ENCODE measurements at places on chromosomes 3 and 15.
A peak's percentile ranks its signal among the peaks of the same experiment; 100 is the strongest.

DNA sequence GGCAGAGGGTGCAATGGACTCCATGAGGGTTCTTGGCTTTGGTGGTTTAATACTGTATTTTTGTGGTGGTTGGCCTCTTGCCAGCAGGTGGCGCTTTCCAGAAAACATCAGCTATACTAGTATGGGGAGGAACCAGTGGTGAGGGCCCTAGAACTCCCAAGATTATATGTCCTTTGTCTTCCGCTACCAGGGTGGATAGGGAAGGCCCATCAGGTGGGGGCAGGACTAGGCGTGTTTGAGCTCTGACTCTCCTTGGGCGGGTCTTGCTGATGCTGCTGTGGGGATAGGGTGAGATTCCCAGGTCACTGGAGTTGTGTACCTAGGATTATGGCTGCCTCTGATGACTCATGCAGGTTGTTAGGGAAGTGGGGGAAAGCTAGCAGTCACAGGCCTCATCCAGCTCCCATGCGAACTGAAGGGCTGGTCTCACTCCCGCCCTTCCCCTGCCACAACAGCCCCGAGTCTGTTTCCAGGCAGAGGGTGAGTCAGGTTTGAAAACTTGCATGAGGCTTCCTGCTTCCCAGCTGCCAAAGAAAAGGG lies 357.7 kb downstream of the OTOL1 start:
- no peak for DNase-seq

DNA sequence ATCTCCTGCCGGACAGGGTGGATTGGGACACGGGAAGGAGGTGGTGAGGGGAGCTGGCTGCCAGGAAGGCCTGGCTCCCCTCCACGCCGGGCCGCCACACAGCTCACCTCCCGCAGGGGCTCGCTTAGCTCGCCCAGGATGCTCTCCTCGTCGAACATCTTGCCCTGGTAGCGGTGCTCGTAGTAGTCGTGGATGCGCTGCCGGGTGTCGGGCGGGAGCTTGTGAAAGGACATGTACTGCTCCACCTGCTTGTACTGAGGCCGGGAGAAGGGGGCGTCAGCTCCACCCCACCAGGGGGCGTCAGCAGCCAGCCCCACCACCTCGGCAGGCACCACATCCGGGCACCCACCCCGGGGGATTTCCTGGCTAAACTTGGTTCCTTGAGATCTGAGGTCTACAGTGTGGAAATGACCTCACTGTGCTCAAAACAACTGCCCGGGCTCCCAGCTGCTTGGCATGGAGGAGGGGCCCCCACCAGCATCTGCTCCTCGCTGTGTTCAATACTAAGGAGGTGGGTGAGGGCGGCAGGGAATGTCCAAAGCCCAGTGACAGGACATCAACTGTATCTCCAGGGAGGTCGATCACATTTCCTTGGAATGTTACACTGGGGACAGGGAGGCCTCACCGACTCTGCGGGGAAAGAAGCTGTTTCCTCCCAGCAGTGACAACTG lies 43.4 kb downstream of the HCN4 start:
- DNase-seq: no peak

GRCh38 chr3:193378706-193379105 lies at the start of gene ATP13A5:
Gene ATP13A5 (minus strand): TSS chr3:193378753. CDS start chr3:193378725, 28 bp downstream.
- no peak for DNase-seq

- DNase-seq: no peak
These were observed 39.4 kb downstream of the AMOTL2 start for GRCh38 chr3:134334901-134335280.

DNA sequence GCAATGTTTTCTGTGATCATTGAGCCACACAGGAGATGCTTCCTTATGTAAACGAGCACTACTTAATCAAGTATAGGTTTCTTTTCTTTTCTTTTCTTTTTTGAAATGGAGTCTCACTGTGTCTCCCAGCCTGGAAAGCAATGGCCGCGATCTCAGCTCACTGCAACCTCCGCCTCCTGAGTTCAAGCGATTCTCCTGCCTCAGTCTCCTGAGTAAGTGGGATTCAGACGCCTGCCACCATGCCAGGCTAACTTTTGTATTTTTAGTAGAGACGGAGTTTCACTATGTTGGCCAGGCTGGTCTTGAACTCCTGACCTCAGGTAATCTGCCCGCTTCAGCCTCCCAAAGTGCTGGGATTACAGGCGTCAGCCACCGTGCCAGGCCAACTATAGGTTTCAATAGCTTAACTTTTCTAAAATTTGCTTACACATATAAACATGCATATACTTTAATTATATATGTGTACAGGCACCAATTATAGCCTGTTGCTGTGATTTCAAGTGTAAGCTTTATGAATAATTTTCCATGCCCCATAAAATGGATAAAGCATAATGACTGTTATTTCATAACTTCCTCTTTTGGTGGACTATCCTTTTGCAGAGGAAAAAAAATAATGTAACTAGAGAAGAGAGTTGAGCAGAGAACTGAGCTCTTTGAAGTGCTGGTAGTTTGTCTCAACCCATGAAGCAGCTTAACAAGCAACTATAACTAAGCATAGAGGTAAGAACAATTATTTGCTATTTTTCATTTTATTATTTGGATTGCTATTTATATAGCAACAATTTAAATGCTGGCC lies 24.8 kb upstream of the MBNL1 start:
- DNase-seq: no peak

DNA sequence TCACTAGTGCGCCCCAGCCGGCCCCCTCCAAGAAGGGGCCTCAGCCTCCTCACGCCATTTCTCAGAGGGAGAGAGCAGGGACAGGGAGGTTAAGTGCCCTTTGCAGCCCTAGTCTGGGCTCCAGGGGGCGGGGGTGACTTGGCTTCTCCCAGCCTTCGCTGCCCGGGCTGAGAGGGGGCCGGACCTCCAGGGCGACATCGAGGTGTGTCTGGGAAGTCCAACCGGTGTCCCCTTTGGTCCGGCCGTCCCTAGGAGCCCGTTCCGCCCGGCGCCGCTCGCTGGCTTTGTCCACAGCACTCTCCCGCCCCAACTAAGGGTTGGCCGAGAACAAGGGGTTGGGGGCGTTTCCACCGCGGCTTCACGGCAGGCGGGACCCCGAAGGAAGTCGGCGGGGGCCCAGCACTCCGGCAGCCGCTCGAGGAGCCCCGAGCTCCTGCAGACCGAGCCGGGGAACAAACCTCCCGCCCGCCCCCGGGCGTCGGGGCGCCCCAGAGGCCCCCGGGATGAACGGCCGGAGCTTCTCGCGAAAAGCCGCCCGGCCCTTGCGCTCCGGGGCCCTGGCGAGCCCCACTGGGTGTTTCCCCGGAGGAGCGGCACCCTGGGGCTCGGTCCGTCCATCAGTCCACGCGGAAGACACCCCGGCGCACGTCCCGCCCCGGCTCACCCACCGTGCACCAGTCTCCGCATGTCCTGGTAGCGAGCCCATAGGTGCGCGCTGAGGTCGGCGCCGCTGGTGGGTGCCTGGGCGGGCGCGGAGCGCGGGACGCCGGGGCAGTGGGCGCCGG lies 627 bp downstream of the NT5DC2 start:
- no peak for DNase-seq

DNA sequence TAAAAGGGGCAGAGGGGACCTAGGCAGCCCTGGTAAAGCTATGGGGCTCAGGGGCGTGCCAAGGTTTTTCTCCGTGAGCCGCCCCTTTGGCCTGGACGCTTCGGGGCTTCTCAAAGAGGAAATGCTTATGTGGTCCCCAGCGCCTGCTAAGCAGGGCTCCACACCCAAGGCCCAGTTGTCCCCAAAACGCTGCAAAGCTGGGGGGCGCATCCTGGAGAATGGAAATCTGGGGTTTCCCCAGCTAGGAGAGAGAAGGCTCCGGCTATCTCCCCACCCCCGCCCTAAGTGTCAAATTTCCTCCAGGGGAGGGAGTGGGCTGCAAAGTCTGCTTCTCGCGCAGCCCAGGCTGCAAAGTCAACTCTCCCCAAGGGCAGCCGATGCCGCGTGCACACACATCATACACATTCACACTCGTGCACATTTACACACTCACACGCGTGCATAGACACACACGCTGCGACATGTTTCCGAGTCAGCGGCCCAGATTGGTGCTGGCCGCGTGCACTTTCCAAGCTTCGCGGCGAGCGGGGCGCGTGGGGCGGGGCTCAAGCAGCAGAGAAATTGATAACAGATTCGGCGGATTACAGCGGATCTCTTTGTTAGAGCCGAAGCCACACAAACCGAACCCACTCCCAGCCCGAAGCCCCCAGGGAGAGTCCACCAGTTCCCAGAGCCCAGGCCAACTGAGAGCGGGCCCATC lies 4.5 kb downstream of the WNT5A start:
- DNase-seq: no peak

GRCh38 chr3:75237477-75237876 lies 426.7 kb upstream of the FRG2C start:
- DNase-seq: no peak

DNA sequence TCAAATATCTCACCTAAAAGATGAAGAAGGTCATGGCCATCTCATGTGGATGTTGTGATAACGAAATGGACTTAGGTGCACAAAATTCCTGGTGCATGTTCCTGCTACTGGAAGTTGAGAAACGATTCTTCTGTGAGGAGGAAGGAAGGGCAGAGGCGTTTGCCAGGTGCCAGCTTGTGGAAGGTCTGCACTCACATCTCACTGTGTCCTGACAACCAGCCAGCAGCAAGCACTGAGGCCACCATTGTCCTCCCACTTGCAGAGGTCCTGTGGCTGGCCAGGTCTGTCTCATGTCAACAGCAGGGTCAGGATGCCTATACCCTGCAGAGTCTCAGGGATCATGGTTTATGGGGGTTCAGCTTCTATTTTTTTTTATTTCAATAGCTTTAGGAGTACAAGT lies 3.7 kb downstream of the FAM240A start:
- DNase-seq: no peak

GRCh38 chr3:69539134-69539533 lies 153.2 kb upstream of the FRMD4B start:
- DNase-seq: no peak

- DNase-seq: no peak
These were observed 60.3 kb upstream of the MBNL1 start for GRCh38 chr3:152208439-152208838.

DNA sequence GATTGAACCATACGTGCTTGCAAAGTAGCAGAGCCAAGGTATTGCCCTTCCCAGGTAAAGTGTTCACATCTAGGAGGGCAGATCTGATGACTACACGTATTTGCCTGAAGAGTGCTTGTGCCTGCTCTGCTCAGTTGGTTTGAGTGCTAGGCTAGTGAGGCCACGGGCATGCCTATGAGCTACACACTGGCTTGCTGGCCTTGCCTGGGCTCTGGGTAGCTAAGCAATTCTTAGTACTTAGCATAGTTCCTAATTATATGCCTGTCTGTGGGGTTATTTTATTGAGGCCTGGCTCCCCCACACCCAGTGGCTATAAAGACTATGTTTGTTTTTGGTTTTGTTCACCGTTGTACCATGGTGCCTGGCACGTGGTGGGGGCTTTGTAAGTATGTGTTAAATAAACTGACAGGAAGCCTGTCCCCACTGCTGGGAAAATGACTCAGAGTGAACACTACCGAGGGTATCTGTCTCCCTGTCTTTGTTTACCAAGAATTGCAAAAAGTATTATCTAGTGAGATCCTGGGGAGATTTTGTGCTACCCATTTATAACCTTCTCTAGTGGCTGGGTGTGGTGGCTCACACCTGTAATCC lies 72.1 kb upstream of the ETV5 start:
- no peak for DNase-seq

GRCh38 chr15:101481917-101482525 lies 7.5 kb downstream of the PCSK6 start:
- no peak for DNase-seq

- no peak for DNase-seq
These were observed 61.2 kb upstream of the PTX3 start for GRCh38 chr3:157375342-157375986.

DNA sequence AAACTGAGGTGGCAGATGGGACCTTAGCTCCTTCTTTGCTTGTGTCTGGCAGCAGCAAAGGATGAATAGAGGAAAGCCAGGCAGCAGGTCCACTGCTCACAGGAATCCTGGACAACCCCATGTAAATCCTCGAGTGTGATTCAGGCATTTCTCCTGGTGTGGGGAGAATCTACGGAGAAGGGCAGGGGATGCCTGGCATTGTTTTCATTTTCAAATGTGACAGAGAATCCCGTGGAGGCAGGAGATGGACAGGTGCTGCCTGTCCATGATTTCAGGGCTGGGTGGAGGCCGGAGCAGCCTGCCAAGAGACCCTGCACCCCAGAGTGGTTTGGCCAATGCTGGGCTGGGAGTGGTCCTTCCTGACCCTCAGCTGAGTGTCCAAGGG lies 1.7 kb downstream of the HRH1 start:
- DNase-seq: no peak

DNA sequence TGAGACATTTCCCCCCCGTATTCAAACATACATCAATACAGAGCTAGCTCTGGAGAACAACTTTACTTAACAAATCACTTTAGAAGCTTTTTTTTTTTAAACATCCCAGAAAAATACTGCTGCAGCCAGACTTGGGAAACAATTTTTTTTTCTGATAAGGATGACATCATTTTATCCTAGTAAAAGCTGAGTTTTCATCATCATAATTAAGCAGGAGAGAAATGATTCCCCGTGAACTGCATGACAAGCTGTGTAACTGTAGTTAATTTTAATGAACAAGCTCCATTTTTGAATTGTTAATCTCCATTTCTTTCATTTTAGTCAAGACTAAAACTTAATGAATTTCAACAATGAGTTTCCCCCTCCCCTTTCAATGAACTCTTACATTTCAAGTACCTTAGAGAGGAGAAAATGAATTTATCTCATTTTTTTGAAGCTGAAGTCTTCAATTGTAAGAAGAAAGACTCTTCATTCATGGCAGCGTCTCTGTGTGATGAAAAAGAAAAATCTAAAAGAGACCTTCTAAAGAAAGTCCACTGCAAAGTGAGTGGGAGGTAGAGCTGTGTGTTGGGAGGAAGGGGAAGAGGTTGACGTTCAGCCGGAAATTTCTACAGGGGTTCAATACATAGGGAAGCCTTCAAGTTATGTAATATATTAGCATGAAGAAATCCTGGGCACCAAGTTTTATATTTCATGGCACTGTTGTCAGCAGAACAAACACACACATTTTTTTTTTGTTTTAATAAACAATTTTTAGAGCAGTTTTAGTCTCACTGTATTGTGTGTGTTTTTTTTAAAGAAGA lies 31.7 kb downstream of the HES1 start:
- DNase-seq: no peak

GRCh38 chr15:41558400-41559238 lies at the start of gene TYRO3:
Gene TYRO3 (plus strand): TSS chr15:41559212. CDS start chr15:41559258, 46 bp downstream.
- peak; percentile 49 for DNase-seq

- DNase-seq: no peak
These were observed 7.9 kb downstream of the CCR1 start for GRCh38 chr3:46200211-46200610.

DNA sequence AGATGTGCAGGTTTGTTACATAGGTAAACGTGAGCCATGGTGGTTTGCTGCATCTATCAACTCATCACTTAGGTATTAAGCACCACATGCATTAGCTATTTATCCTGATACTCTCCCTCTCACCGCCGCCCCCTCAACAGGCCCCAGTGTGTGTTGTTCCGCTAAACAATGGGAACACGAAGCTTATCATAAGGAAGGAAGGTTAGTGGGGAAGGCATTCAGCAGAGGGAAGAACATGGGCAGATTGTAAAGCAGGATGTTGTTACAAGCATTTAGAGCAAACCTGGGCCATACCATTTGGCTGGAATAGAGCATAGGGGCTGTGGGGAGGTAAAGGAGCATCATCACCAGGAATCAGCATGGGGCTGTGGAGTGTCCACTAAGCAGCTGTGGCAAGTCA lies 111.8 kb downstream of the SSR3 start:
- DNase-seq: no peak
